Stomach (tissue), 19 donors: ENCODE measurements at places on chromosomes 3 and 15.

DNA sequence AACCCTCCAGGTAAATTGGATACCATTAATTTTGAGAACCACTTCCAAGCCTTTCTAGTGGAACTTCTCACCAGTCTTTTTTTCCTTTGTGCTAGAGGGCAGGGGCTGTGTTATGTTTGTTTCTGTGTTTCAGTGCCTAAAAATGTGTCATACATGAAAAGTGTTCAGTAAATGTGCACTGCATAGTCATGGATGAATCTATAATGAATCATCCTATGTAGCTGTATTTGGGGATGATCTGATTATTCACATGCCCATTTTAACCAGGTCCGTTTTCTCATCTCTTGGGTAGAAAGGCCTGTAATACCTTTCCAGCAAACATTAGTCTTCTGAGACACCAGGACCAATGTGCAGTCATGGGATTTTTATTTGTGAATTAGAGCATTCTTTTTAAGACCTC, 583.0 kb upstream of the GOLIM4 start:
- DNase-seq: no peak

GRCh38 chr15:55279746-55280351, 9.8 kb downstream of the RAB27A start:
- no peak for DNase-seq

- DNase-seq: no peak
These were observed 10.3 kb upstream of the CDV3 start for GRCh38 chr3:133563186-133563591.

- no peak for DNase-seq
These were observed 15.3 kb downstream of the DPH6 start for GRCh38 chr15:35530698-35531097.

GRCh38 chr3:112984485-112984884, 6.3 kb upstream of the GTPBP8 start:
- peak; percentile 36 for DNase-seq

DNA sequence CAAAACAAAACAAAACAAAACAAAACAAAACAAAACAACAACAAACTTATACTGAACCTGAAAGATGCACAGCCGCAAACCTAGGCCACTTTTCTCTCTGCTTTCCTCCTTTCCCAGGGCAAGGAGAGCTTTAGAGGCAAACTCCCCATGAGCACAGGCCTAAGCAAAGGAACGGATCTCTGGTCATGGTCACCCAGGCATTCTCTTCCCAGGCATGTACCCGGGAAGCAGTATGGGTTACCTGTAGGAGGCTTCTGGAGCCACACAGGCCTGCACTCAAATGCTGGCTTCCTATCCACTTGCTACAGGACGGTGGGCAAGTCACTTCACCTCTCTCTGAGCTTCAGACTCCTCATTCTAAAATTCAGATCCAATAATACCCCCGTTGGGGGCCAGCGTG, 171.8 kb downstream of the SMAD6 start:
- DNase-seq: no peak

DNA sequence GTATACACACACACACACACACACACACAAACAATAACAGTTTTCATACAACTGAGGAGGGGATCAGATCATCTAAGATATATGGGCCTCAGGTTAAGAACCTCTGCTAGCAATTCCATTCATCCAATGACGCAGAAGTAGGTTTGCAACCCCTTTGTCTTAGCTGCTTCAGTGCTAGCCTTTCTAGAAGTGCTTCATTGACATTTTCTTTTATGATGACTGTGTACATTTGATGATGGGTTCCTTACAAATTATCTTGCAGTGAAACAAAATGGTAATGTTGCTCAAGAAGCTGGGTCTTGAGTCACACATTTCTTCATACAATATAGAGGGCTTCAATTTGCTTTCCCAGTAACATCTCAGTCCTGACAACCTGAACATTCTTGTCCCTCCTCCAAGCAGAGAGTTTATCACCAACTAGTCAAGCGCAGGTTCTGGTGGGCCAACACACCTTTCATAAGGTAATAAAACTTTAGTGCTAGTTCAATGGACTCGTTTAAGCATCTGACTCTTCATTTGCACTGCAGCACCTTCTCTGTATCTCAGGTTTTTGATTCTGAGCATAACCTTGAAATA, 269.5 kb downstream of the CNTN3 start:
- no peak for DNase-seq

DNA sequence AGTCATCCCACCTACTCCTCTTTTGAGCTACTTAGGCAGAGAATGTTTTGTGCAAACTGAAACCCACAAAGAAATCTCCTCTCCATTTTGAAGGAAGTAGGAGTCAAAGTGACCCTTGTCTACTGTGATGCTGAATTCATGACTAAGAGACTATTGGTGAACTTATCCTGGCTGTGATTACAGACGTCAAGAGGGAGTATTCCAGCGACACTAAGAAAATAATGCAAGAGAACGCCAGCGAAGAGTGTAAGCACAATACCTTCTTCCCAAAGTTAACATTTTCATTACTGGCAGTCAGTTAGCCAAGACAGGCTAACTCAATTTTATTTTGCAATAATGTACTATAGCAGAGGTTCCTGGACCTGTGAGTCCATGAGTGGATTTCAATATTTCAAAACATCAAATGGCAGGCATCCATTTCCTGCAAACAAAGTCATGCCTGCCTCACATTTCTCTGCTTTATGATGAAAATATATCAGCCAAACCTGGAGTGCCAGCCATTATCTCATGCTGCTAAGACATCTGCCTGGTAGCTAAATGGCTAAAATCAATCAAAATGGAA, 59.0 kb downstream of the CTNNB1 start:
- no peak for DNase-seq

DNA sequence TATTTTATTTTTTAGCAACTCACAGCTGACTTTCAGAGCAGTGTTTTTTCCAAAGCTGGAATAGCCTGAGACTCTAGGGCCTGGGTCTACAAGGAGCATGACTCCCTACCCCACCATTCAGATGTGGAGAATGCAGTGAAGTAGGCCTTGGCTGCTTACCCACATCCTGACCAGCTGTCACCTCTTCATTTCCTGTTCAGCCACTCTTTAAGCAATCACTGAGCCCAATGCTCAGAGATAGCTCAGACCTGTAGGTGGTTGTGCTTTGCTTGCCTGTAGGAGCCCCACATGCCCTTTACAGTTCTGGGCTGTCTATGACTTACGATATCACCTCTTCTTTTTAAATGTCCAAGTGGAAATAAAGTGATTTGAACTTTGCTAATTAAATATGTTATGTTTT, 148.1 kb downstream of the NEK11 start:
- no peak for DNase-seq

- DNase-seq: no peak
These were observed 30.9 kb upstream of the SPSB4 start for GRCh38 chr3:141020143-141020830.

GRCh38 chr3:128532012-128532983, 39.3 kb upstream of the GATA2 start:
- DNase-seq: no peak

GRCh38 chr15:73927476-73928240, 1.4 kb downstream of the LOXL1 start:
- DNase-seq: peak; percentile 82

DNA sequence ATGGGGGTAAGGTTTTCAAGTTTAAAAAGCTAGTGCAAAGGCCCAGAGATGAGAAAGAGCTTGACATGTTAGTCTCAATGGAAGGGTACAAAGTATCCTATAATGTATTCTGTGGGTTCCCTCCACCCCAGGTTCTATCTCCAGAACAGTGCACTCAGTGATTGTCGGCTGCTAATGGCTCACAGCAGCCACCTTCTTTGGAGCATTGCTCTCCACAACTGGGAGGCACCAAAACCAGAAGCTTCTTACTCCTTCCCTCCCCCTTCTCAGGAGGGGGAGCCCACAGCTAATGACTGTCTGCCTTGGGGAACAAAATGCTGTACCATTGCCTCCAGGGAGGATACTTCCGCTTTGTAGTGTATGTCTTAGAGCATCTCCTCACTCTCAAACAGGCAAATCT, 439.4 kb upstream of the RBMS3 start:
- no peak for DNase-seq

GRCh38 chr15:80773792-80774352, 5.3 kb upstream of the CEMIP start:
- no peak for DNase-seq
